ENCODE measurements at places on chromosomes 11 and 22.

DNA sequence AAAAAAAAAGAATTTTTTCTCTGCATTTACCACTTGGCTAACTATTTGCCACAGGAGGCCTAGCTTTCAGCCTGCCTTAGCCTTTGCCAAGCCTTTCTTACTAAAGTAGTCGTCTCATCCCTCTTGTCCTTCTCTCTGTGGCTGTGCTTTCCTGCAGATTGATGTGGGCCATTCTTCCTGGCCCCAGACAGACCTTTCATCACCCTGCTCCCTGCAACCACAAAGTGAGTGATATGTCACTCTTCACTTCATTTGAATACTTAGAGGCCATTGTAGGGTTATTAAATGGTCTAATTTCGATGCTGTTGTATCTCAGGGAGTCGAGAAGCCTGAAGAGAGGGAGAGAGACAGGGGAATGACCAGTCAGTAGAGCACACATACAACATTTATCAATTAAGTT, 37.6 kb downstream of the ART5 start:
- DNase-seq: no peak

DNA sequence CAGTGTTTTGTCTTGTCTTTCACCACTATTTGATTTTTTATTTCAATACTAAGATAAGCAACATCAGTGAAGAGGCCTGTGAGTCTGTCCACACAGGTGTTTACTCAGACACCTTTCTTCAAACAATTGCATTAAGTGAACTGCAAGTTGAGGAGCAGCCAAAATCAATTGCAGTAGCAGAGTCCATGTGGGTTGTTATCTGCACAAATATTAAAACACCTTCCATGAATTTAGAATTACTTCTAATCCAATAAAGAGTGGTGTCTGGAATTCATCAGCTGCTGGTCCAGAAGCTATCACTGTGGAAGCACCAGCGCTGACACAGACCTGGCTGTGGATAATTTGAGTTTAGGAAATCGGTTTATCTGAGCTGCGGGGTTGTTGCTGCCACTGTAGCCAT, 83.5 kb upstream of the FAT3 start:
- DNase-seq: no peak

- DNase-seq: no peak
Observed at GRCh38 chr11:20453657-20454316, 66.3 kb downstream of the PRMT3 start.

DNA sequence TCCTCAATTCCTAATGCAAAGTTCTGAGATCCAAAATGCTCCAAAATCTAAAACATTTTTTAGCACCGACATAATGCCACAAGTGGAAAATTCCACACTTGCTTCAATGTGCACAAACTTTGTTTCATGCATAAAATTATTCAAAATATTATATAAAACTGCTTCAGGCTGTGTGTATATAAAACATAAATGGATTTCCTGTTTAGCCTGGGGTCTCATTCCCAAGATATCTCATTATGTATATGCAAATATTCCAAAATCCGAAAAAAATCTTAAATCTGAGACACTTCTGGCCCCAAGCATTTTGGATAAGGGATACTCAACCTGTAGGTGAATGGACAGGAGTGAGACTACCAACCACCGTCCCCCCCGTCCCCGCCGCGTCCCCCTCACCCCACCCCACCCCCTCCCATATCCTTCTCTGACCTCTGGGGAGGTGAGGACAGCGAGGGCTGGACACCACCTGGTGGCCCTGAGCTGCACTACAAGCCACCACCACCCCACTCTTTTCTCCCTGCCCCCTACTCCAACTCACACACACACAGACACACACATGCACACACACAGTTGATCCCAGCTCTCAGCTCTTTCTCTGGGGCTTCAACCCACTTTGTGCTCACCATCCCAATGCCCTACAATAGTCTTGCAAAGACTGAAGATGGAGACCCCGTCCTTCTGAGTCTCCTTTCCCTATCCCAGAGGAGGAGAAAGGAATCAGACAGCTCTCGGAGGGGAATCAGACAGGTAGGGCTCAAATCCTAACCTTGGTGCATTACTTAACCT, 101.0 kb downstream of the PDE2A start:
- peak; percentile 22 for DNase-seq

GRCh38 chr11:12261551-12261950, 115.8 kb upstream of the PARVA start:
- no peak for DNase-seq

DNA sequence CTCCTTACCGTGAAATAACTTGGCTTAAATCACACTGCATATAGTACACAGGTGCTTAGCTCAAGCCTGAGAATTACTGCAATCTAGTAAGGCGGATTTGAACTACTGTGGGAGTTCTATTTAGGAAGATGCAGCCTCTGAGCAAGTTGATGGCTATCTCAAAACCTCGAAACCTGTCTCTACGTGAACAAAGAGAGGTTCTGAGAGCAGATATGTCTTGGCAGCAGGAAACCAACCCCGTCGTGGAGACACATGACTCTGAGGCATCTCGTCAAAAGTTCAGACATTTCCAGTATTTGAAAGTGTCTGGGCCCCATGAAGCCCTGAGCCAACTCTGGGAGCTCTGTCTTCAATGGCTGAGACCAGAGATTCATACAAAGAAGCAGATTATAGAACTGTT, 5.9 kb downstream of the ZNF215 start:
- no peak for DNase-seq

DNA sequence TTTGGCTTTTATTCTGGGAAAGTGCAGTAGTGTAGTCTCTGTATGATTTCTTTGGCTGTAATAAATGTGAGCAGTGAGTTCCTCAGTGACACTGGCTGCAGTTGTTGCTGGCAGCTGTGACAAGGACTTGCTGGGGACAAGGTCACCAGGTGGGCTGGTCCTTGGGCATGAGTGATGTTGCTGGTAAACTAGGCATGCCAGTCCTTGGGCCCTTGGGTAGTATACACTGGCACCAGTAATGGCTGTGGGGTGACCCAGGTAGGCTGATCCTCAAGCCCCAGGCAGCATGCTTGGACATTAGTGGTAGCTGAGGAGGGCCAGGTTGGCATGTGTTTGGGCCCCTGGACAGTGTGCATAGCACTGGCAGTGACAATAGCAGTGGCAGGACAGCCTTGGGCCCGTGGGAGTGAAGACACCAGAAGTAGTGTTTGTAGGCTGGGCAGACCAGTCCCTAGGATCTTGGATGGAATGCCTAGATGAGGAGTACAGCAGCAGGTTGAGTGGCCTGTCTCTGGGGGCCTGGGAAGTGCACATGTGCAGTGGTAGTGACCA, 164.3 kb downstream of the GUCY1A2 start:
- no peak for DNase-seq

- DNase-seq: no peak
Observed at GRCh38 chr11:66987158-66987620, 12.1 kb downstream of the C11orf86 start.

DNA sequence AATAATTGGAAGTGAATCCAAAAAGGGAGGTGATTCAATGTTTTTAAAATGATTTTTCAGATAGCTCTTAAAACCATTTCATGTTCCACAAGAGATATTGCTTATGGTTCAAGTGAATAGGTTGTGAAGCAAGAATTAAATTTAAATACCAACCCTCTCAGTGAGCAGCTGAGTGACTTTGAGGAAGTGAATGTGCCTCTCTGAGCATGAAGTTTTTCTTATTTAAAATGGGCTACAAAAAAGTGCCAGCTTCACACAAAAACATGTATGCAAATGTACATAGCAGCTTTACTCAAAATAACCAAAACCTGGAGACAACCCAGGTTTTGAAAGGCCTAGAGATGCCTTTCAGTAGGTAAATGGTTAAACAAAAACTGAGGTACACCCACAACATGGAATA, 35.5 kb upstream of the GAB4 start:
- DNase-seq: no peak

- peak; percentile 30 for DNase-seq
Observed at GRCh38 chr11:43021466-43021865, 290.3 kb upstream of the API5 start.

GRCh38 chr11:12287374-12288211, 89.8 kb upstream of the PARVA start:
- DNase-seq: peak; percentile 30

- no peak for DNase-seq
Observed at GRCh38 chr11:94925422-94926270, 47.7 kb downstream of the CWC15 start.

- no peak for DNase-seq
Observed at GRCh38 chr11:30025396-30026139, 8.7 kb upstream of the KCNA4 start.

DNA sequence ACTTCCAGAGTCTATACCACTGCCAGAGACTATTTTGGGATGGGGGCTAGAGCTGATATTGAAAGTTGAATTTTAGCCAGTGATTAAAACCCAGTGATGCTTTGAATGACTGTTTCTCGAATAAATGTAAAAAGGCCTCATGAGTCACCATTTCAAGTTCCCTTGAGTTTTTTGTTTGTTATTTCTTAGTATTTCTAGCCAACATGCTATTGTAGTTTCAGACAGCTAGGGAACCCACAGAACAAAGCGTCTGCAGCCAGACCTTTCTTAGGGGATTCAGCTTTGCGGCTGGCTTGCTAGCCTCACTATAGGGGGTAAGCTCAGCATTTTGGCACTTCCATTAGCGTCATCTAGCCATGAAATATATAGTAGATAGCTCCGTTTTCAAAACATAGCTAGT, 66.5 kb downstream of the DBX1 start:
- DNase-seq: no peak

- DNase-seq: no peak
Observed at GRCh38 chr11:77069336-77069968, 2.7 kb downstream of the CAPN5 start.

- no peak for DNase-seq
Observed at GRCh38 chr22:25564979-25565677, 653 bp downstream of the GRK3 start.

GRCh38 chr11:76689313-76690260, 19.0 kb upstream of the LRRC32 start:
- no peak for DNase-seq

DNA sequence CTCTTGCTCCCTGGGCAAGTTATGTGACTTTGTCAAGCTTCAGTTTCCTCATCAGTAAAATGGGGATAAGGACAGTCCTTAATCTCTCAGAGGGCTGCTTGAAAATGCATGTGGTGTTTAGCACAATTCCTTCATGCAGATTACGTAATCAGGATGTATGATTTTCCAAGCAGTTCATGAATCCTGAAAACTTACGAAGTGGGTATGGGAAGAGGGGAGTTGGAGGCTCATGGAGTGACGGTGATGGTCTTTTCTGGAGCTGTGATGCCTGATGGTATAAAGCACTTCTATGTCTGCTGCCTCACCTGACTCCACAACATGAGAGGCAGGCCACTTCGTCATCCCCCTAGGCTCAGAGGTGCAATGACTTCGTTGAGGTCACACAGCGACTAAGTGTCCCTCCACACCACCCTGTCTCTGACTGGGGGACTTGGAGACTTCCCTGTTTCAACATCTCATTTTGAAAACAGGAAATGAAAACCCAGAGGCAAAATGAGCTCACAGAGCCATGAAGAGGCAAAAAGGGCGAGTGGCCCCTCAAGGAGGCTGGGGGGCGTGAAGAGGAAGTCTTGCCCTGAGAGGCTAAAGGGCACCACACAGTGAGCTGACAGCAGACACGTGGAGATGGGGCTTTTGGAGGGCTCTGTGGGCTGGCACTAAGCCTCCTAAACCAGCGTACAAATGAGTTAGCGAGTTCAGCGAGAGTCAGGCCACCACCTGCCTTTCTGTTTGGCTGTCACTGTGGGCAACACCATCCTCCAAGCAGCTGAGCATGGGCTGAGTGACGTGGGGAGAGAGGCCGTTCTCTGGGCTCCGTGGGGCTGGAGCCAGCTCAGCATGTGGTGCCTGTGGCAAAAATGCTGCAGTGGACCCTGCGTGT, 10.1 kb downstream of the MCM5 start:
- no peak for DNase-seq

- DNase-seq: no peak
Observed at GRCh38 chr11:77748266-77748665, 72.3 kb downstream of the RSF1 start.

DNA sequence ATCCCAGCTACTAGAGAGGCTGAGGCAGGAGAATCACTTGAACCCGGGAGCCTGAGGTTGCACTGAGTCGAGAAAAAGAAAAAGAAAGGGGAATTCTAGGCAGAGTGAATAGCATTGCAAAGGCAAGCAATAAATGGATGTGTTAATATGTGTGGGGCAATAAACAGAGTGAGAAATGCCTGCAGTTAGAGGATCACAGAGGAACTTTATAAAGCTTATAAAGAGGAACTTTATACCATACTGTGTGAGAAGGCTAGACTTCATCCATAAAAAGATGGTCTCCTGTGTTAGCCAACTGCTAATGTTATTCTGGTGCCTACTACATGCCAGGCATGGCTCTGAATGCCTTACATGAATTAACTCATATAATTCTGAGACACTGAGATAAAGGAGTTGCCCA, 841 bp downstream of the B3GNT6 start:
- no peak for DNase-seq

- DNase-seq: peak; percentile 45
Observed at GRCh38 chr11:1392111-1392510, 2.4 kb downstream of the BRSK2 start.

GRCh38 chr11:107545101-107545514, 20.4 kb downstream of the ALKBH8 start:
- DNase-seq: no peak

DNA sequence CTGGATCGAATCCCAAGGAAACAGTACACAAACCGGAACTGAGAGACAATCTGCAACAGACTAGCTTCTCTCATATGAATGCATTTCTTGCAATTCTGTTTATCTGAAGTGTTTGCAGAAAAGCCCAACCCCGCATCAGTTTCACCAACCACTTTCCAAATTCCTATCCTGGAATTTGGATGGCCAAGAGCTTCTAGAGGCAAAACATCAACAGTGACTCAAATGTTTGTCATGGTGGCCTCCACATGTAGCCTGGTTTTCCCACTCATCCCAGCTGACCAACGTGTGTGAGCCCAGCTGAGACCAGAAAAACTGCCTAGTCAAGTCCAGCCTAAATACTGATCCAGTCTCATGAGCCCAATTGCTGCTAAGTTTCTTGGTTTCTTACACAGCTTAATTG, 8.3 kb upstream of the MIEF1 start:
- no peak for DNase-seq

DNA sequence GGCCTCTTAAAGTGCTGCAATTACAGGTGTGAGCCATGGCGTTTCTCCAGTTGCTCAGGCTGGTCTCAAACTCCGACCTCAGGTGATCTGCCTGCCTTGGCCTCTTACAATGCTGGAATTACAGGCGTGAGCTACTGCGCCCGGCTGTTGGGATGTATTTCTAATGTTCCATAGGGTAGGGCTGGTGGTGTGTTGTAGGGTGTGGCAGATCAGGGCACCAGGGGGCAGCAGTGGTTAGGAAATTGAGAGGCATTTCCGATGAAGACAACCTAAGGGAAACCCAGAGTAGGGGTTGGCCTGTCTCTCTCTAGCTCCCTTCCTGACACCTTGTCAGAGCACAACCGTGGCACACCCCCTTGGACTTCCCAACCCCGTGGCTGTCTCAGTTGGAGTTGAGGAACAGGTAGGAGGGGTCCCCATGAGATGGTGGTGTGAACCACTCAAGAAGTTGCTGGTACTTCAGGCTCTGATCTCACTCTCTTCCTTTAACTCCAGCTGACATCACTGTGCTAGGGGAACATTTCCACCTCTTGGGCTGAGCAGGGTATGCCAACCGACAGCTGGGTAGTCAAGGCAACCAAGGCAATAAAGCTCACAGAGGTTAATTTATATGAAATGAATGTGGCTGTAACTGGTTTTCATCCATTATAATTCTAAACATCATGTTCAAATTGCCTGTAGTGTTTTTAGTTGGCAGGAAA, 33.0 kb downstream of the YWHAH start:
- DNase-seq: peak; percentile 44

Data from NCI-H1105 (cell line).